ENCODE measurements at places on chromosomes 1 and 21.

DNA sequence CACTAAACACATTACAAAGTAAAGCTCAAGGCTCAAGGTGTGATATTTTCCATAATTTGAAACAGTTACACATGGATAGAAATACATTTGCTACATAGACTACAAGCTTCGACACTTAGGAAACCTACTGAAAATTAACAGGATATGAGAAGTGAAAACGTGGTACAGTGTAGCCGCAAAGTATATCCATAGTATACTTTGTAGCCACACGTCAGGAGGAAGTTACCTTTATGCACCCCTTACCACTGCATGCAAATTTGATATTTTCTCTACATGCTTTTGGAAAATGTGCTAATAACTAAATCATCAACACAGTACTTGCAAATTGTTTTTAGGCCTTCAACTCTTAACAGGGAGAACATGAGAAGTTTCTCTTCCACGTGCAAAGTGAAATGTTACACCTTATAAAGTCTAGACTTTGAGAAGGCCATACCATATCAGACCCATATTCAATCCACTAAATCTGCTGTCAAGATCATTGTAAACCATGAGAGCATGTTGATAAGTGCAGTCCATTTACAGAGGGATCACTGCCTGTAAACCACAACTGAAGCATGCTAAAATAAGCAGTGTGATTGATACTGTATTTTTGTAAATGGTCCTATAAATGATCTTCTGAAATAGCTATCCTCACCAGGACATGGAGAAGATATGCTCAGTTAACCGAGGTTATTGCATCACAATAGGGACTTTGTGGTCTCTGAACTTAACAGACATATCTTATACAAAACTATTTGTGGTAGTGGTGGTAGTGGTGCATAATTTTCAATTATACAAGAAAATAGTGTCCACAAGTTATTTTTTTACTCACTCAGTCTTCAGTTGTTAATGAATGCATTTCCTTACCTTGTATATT, 64.7 kb downstream of the VAV3 start:
- no peak for DNase-seq

DNA sequence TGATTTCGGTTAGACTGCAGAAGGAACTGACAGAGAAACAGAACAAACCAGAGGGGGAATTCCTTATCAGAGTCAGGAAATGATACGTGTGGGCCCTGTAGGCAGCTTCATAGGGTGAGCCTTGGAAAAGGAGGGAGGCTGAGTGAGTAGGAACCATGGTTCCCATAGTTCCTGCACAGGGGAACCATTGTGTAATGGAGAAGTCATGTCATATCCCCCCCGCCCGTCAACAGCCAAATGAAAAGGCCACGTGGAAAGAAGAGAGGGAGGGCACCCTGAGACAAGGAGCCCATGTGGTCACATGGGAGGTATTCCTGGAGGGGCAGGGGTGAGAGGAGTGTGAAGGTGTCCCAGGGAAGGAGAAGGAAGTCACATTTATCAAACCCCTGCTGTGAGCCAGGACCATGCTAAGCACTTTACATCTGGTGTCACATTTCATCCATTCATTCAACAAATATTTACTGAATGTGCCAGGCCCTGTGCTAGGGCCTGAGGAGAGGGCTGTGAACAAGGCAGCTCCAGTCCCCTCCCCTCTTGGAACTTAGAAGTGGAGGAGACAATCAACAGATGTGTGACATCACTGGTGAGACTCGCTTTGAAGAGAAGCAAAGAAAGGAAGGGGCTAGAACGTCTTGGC, 15.7 kb upstream of the FGR start:
- no peak for DNase-seq

GRCh38 chr21:45438391-45439145, 33.6 kb downstream of the COL18A1 start:
- DNase-seq: no peak

GRCh38 chr1:11314959-11315358, 42.0 kb downstream of the UBIAD1 start:
- no peak for DNase-seq

GRCh38 chr1:30610917-30611316, 112.5 kb downstream of the MATN1 start:
- DNase-seq: no peak

- DNase-seq: no peak
Observed at GRCh38 chr1:182385885-182386853, 5.4 kb downstream of the GLUL start.

- no peak for DNase-seq
Observed at GRCh38 chr1:161241682-161242081, 3.7 kb upstream of the NR1I3 start.

DNA sequence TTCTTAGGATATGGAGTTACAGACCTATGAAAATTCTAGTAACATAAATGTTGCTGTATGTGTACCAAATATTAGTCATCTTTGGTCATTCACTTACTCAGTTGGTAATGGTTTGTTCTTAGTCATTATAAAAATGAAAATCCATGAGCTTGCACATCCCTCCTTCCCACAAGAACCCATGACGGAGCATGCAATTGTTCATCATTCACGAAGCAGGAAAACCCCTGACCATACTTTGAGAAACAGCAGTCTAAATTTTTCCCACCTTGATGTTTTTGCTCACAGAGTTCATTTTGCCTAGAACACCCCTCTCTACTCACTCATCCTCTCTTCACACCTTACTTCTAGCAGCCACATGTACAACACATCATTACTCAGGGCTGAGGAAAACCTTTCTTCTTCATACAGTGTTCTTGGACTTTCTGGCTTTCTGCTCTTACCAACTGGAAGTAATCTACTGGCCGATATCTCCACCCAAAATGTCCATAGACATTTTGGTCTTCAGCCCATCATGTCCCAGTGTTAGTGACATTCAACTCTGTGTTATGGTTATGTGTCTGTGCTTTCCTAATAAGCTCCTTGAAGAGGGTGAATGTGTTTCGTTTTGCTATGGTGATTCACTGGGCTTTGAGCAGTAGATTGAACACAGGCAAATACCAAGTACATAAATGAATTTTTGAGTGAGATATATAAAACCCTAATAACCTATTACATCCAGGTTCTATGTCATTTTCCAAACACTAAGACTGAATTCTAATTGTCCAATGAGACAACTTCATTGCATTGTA, 189.9 kb downstream of the ZC3H11B start:
- no peak for DNase-seq

GRCh38 chr1:147757015-147757990, 3.1 kb downstream of the GJA5 start:
- no peak for DNase-seq

DNA sequence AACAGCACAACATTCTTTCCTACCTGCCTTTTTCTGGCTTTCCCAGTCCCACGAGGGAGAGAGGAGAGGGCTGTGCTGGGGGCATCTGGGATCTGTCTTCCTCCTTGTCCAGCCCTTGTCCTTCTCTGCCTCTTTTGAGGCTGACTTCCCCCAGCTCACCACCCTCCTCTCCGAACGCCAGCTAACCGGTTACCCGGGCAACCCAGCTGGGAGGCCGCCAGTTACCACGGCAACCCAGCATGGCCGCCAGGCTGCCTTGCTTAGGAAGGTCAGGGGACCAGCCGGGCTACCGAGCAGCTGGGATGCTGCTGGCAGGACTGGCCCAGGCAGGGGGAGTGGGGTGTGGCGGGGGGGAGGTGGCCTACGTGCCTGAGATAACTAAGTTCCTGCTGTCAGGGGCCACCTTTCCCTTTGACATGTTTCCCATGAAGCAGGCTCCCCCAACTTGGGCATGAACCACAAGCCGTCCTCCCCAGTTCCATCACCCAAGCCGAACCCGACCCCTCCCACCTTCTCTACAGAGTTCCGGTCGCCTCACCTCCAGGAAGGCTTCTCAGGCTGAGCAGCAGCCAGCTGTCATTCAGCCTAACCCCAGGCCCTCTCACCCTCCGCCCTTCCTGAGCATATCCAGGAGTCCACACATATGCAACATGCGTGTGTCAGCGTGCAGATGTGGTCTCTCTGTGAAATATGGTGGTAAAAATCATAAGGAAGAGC, 8.7 kb downstream of the PLEKHA6 start:
- DNase-seq: no peak

DNA sequence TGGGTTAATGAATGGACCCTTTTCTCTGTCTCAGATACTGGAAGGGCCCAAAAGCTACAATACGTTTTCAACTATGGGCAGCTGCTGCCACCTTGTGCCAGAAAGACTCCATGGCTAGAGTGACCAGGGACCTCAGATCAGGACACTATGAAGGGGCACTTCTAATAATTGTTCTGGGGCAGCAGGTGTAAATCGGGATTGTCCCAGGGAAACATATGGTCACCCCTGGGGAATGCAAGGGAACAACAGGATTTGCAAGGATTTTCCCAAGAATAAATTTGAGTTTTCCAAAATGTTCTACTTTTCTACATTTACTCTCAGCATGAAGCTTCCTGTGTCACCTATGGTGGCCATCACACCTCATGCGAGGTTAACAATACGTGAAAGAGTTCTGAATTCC, 12.0 kb upstream of the FCAMR start:
- DNase-seq: peak; percentile 49

DNA sequence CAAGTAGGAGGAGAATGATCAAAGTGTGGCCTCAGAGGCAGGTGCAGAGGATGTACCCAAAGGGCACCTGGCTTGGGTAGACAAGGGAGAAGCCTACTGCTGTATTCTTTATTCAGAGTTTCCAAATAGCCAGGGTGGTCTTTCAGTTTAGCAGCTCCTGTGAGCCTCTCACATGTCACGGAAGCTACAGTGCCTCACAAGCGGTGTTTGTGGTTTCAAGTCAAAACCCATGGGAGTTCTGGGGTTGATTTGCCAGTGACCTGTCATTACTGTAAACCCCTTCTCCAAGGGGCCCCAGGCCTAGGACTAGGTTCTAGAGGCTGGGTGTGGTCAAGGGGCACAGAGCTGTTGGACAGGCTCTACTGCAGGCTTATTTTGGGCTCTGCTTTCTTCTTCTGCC, 10.2 kb upstream of the IL10 start:
- no peak for DNase-seq

GRCh38 chr1:161080441-161081405, 8.6 kb downstream of the NECTIN4 start:
- DNase-seq: no peak

DNA sequence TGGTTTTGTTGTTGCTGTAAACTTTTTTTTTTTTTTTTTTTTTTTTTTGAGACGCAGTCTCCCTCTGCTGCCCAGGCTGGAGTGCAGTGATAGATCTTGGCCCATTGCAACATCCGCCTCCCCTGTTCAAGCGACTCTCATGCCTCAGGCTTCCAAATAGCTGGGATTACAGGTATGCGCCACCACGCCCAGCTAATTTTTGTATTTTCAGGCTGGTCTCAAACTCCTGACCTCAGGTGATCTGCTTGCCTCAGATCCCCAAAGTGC, 78.9 kb upstream of the SLC45A1 start:
- no peak for DNase-seq

DNA sequence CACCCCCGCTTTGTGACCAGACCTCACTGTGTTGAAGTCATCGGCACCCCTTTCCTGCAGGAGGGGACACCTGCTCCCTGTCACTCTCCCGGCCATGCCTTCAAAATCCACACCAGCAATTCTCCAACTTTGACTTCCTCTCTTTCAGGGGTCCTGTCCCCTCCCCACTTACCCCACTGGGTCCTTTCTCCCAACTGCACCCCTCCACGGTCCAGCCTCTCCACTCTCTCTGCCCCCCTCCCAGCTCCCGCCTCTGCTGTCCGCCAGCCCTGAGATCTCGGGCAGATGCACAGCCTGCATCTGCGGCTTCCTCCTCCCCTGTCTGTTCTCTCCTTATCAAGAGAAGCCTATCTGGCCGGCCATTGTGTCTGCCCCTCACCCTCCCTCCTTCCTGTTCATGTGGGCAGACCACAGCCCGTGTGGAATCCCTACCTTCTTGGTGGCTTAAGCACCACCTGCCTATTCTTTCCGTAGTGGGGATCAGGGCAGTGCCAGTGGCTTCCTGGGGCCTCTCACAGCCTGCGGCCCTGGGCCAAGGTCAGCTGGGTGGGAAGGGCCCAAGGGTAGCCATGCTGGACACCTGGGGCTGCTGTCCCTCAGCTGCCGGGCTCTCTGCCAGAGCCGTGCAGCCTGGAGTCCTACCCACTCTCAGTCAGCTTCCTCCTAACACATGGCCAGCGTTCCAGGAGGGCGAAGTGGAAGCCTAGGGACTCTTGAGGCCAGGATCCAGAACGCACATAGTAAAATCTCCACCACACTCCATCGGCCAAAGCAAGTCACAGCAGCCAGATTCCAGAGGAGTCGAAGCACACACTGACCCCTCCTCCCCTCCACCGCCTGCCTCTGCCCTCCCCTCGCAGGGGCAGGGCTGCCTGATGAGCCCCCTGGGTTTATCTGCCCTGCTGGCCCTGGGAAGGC, 5.1 kb upstream of the HES4 start:
- DNase-seq: no peak

- DNase-seq: no peak
Observed at GRCh38 chr1:171901245-171901644, 59.9 kb downstream of the DNM3 start.

- DNase-seq: no peak
Observed at GRCh38 chr1:199946305-199947155, 81.0 kb upstream of the NR5A2 start.

- no peak for DNase-seq
Observed at GRCh38 chr1:46525253-46525983, 26.0 kb downstream of the KNCN start.

DNA sequence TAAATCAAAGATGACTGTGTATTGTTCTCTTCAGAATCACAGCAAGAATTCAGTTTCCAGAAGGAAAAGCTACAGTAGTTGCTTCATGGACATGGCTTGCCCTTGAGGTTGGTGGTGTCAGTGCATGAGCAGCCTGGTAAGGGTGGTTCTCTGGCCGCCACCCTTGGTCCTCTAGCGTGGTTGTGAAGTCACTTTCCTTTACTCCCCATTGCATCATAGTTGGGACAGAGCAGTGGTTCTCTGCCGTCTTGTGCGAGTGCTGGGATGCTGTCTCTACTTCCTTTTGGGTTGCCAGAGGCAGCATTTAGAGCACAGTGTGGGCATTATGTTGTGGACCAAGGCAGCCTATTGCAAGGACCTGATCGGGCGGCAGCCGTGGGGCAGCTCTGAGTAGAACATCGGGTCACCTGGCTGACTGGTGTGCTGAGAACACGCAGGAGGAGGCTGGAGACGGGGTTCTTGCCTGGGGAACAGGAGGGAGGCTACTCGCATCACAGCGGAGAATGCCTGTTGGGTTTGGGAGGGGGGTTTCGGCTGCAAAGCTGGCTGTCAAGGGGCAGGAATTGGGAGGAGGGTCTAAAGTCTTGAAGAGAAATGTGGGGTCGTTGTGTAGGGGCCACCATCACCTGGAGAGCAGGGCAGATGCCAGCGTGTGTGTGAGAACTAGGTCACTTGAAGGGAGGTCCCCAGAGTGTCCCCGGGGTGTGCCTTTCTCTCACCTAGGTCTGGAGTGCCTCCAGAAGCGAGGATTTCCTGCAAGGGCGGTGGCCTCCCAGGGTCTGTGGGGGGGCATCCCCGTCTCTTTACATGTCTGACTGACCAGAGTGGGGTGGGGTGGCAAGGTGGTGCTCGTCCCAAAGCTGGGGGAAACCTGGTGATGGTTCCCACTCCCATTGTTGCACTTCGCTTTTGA, 6.3 kb downstream of the ARF1 start:
- DNase-seq: no peak
